GM04504 (cell line): ENCODE measurements at places on chromosomes 1 and 21.

DNA sequence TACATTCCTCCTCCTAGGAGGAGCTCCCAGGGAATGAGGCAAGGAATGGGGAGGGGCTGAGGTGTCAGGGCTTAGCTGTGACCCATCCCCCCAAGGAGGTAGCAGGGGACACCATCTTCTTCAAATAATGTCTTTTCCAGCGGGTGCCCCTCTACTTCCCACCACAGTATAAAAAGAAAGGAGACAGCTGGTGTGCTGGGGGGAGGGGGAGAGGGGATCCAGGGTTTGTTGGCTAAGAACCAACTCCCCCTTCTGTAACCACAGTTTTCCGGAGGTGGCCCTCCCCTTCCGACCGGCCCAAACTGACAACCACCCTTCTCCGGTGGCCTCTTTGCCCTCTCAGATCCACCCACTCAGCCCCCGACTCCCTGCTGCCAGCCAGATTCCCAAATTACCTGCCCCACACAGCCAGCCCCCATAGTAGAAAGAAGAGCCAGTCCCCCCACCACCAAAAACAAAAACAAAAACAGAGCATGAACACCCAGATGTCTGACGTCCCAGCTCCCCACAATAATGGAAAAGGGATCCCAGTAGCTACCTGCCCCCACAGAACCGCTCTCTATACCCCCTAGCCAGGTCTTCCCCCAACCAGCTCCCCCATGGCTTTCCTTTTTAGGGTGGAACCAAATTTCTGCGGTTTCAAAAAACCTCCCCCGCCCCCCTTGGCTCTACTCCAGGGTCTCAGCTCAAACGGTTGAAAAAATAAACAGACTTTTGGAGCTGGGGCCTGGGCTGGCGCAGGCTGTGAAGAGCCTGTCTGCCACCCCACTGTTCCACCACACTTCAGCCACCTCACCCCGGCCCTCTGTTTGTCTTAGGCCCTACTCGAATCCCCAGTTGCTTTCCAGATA lies 2.1 kb downstream of the ARHGEF2 start:
- no peak for DNase-seq

GRCh38 chr21:41289431-41289830 lies 27.2 kb upstream of the FAM3B start:
- DNase-seq: no peak

DNA sequence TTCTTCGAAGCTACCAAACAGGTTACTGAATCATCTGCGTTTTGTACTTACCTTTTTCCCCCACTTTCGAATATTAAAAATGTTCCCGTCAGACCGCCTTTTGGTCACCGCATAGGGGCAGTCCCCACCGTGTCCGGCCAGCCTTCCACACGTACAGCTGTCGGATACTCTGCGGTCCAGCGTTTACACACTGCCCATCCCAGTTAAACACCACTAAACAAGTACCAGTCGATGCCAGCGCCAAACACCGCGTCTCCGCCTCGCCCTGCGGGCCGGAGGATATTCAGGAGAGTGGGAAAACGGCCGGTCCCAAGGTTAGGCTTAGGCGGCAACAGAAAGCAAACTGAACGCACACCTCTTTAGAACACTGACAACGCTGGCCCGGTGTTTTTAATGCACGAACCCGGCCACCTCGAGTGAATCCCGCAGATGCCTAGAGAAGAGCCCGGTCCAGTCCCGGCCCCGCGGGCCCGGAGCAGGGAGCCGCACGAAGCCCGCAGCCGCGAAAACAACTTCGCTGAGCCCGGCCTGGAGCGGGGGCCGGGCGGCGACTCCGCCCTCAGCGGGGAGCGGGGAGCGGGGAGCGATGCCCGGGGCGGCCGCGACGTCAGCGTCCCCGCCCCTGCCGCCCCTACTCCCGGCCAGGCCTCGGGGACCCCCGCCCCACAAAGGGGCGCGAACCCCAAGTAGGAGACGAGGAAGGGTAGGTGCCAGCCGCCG lies 730 bp upstream of the PHF13 start:
- peak; percentile 25 for DNase-seq

DNA sequence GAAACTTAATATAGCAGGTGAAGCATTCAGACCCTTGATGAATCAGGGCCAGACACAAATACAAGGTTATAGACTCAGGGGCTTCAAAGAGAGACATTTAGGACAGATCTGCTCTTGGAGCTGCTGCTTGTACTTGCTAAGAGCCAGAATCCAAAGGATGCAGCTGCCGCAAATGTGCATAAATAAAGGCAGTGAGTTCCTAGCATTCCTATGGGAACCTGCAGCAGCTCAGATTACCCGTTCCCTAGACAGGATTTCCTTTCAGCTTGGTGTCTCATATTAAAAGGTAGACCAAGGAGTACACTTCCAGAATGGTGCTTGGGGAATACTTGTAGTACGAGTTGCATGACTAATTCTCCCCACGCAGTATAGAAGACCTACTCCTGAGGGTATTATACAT lies 9.7 kb upstream of the LRRC53 start:
- no peak for DNase-seq

DNA sequence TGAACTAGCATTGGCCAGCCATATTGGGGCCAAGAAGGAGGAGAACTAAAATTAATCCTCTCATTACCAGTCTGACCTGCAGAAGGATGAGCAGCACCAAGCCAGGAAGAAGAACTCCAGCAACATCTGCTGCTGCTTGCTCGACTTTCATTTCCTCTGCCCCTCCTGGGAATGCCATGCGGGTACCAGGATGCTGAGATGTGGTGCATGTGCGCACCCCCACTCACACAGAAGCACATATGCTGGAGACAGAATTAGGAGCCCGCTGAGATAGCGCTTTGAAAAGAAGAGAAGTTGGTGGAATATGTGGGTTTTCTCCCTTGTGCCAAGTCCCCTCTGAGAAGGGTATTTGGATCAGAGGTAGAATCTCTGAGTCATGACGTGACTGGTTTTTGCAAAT lies 70.4 kb downstream of the PLXNA2 start:
- DNase-seq: no peak

GRCh38 chr1:26811057-26811456 lies 15.4 kb upstream of the ZDHHC18 start:
- DNase-seq: no peak

- DNase-seq: no peak
Measured at GRCh38 chr1:201095581-201095980, 16.6 kb downstream of the CACNA1S start.

DNA sequence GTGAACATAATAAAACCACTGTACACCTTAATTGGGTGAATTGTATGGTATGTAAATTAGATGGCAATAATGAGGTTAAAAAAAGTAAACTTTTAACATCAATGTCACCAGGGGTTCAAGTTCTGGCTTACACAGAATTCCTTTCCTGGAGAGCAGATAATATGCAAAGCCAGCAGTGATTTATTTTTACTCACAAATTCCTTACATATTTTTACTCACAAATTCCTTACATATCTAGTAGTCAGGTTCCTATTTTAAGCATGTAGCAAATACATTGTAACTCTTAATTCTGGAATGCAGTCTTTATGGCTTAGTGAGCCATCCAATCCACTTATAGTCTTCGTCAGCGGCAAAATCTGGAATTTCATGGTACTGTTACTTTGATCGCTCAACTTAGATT lies 1.3 kb upstream of the UBE4B start:
- no peak for DNase-seq

DNA sequence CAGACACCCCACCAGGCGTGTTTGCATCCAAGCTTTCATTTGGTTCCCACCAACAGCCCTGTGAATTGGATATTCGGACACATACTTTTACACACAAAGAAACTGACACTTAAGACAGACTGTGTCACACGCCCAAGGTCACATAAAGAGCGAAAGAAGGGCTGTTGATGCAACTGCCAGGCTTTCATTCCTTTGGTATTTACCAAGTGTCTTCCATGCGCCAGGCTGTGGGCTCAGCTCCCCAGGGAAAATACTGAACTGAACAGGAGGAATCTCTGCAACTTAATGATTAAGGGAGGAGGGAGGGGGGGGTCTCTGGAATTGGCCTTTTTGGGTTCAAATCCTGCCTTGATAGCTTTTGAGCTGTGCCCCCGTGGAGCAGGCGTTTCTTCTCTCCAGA lies 122.8 kb downstream of the ACTL8 start:
- peak; percentile 33 for DNase-seq

- no peak for DNase-seq
Measured at GRCh38 chr1:63888984-63889383, 115.2 kb downstream of the ROR1 start.

GRCh38 chr1:167463080-167463479 lies 55.2 kb downstream of the CD247 start:
- DNase-seq: no peak

GRCh38 chr1:46496505-46496904 lies 6.9 kb downstream of the DMBX1 start:
- DNase-seq: no peak

DNA sequence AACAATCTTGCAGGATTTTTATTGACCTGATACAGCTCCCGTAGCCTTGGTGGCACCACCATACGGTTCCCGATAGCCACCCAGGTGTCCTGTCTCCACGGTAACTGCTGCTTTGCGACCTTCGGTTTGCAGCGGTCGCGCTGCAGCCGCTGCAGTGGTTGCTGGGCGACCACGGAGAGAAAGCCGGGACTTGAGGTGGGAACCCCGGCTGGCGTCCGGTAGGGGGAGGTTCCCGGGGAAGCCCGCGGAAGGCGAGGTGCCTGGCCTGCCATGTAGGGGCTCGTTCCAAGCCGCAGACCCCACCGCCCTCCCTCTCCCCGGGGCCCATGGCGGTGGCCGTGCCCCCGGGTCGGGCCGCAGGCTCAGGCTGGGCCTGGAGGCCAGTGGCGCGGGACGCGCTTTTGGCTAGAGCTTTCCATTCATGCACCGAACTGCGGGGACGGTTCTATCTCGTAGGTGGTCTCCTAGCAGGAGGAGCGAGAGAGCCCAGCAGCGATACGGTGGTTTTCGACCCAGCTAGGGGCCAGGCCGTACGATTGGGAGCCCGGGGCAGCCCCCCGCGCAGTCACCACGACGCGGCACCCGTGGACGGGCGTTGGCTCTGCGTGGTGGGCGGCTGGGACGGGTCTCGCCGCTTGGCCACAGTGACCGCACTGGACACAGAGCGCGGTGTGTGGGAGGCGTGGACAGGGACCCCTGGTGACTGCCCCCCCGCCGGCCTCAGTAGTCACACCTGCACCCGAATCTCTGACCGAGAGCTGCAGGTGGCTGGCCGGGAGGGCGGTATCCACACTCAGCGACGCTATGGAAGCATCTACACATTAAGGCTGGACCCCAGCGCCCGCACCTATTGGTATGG lies at the start of gene KLHDC9:
Gene KLHDC9 (plus strand): TSS at position 152 of the 859 bp plus-strand sequence. CDS start 175 bp downstream, at position 327.
- DNase-seq: no peak

- DNase-seq: no peak
Measured at GRCh38 chr1:41360074-41360785, 1.0 kb upstream of the FOXO6 start.

- DNase-seq: no peak
Measured at GRCh38 chr21:28899744-28900143, 92.9 kb downstream of the LTN1 start.

- no peak for DNase-seq
Measured at GRCh38 chr1:160104486-160104885, 6.1 kb upstream of the IGSF8 start.

DNA sequence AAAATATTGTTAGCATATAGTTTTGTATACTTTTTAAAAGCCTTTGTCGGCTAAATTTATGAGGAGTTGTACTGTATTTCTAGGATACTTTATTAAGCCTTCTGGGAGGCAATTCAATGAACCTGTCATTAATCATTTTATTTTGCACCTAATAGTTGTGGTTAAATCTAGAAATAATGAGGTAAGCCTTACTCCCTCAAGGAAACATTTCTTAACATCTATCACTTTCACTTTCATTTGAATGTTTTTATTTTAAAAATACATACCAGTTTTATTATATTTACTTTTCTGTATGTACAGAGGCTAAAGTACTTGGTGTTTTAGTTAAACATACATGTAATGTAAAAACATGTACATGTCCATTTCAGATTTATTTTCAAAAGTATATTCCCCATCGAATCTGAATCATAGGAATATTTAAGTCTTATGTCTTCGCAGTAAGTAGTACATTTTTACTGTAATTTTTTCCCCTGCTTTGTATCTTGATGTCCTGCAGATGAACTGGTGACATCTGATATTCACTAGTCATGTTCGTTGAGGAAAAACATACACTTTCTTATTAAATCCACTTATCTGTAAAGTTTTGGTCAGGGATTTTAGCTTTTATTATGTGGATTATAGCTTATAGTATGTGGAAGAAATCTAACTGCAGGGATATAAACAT lies 82.8 kb downstream of the DISP1 start:
- DNase-seq: no peak

- no peak for DNase-seq
Measured at GRCh38 chr21:41774467-41775148, 7.8 kb upstream of the RIPK4 start.

- DNase-seq: no peak
Measured at GRCh38 chr1:2327841-2328240, 63.5 kb downstream of the MORN1 start.

DNA sequence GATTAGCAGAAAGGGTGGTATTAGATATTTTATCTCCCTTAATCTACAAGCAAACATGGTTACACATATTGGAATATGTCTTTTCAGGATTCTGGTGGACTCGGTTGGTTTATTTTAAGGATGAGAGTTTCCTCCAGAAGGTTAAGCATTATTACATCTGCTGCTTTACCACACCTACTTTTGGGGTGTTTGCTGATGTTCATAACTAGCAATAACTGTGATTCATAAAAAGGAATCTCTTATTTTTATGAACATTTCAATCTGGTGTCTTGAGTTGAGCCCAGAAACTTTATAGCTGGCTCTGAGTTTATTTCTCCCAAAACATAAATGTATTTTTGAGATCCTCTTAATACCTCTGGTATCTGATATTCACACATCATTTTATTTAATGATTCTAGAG lies 82.7 kb downstream of the LRRC8D start:
- no peak for DNase-seq

GRCh38 chr1:79460773-79461436 lies 454.4 kb upstream of the ADGRL4 start:
- no peak for DNase-seq

DNA sequence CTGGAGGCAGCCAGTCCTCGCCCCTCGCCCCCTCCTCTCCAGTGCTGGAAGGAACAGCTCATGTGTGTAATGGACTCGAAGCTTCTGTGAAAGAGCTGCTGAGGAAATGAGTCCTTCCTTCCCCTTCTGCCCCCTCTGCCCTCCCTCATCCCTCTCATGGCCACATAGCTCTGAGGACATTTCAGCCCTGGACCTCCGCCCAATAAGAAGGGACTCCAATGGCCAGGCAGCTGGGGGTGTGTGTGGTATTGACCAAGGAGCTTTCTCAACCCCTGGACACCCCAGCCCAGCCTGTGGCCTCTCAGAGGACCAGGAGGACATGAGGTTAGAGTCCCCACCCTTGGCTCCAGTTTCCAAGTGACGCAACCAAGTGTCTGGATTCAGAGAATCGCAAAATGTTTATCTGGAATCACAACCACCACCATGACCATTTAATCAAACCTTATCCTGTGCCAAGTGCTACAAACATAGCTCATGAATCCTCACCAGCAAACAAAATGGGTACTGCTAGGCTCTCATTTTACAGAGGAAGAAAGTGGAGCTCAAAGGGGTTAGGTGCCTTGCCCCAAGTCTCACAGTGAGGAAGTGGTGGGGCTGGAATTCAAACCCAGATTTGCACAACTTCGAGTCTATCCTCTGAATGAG lies 47.8 kb upstream of the ECE1 start:
- peak; percentile 63 for DNase-seq

- no peak for DNase-seq
Measured at GRCh38 chr21:26800001-26800400, 45.2 kb downstream of the ADAMTS1 start.
